Astrocyte (in vitro differentiated cells and primary cell): ENCODE measurements at places on chromosomes 5 and 9.
A peak's percentile ranks its signal among the peaks of the same experiment; 100 is the strongest.

DNA sequence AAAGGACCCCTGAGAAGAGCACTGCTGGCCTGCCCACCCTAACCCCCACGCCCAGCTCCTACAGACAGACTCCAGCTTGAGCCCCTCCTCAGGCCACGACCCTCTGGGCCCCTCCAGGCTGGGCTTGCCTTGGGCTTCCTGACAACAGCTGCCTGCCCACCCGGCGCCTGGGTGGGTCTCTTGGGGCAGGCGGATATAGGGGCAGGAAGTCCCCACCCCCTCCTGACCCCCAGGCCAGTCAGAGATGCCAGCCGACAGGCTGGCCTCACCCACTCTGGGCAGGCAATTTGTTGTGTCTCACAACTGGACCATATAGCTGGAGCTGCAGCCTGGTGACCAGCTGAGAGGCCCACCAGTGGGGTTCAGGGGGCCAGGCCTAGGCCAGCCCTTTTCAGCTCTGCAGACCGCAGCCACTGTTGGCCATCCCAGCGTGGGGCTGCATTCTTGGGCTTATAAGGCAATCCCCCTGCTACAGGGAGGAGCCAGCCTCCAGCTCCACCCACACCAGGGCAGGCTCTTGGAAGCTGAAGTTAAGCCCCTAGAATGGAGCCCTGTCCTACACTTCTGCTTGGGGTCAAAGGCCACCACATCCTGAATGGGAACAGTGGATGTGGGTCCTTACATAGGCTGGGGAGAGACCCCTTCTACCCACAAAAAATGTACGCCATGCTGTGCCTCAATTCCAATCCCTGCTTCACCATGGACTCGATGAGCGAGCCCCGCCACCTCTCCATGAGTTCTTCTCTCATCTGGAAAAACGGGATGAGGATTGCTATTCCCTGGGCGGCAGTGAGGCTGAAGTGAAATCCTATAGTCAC is 2.0 kb downstream of the PDLIM7 start:
- DNase-seq: peak; percentile 86

DNA sequence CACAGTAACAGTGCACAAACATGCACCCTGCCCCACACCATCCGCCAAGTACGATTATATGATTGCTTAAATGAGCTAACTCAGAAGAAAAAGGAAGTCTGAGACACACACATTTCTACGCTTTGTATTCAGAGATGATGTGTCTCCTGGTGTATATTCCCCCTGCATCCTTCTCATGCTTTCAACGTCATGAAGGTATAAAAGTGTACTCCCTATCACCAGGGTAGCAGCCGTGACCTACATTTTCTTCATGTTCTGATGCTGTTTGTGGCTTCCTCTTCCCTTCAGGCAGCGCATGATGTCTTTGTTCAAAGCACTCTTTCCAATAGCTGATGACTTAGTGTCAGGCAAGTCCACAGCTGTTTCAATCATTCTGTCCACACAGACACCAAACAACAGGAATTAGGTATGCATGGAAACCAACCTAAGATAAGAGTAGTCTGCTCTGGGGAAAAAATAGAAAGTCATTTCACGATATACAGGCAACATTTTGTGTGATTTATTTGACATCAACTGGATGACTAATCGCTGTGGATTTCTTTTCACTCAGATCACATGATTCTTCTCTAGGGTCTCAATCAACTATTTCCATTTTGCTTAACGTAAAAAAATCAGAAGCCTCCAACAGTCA is 269.4 kb upstream of the PTGER4 start:
- DNase-seq: peak; percentile 86

- DNase-seq: peak; percentile 11
These were observed 12.0 kb upstream of the C9 start for GRCh38 chr5:39376293-39376714.

GRCh38 chr5:180078348-180078747 is 6.8 kb upstream of the RNF130 start:
- DNase-seq: no peak

- no peak for DNase-seq
These were observed 177.0 kb upstream of the PTGER4 start for GRCh38 chr5:40502736-40503135.
